Stimulated activated CD4-positive, alpha-beta T cell treated with anti-CD3 and anti-CD28 coated beads, Interleukin-12 subunit alpha, Interleukin-12 subunit beta, amount 100 ng/mL, for 48 hours (primary cell): ENCODE measurements at places on chromosomes 7 and 10.

DNA sequence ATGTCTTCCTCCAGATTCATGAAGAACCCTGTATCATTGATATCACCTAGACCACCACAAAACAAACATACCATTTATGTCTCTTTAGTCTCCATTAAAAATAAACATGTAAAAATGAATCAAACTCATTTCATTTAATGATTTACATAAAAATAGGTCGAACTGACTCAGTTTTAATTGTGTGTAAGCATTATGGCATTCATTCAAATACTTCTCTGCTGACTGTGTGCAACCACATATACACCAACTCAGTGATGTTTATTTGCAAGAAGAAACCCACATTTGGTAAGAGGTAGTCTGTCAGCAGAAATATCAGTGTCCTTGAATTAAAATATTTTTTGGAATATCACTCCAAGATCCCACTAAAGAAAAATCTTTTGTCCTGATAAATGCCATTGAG, 30.5 kb downstream of the ABCB1 start:
- DNase-seq: no peak

GRCh38 chr7:11613292-11613930, 218.6 kb downstream of the THSD7A start:
- no peak for DNase-seq

DNA sequence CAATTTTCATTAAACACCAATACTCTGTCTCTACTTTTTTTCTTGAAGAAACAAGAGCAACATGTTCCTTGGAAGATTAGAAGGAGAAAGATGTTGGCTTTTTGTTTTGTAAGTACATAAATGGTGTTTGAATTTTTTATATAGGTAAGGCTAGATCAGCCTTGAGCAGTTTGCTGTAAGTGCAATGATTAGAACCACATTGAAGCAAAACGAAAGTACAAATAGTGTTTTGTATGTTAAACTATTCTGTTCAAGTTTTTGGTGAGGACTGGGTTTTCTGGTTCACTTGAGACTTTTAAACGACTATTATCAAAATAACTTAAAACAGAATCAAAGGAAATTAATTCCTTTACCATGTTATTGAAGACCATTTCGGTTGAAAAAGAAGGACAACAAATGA, 162.9 kb upstream of the NRP1 start:
- DNase-seq: no peak

- no peak for DNase-seq
These were observed 225.0 kb upstream of the NPY start for GRCh38 chr7:24058953-24059352.

GRCh38 chr10:97034958-97035769, 150.6 kb downstream of the SLIT1 start:
- no peak for DNase-seq

GRCh38 chr7:148620749-148621359, 30.3 kb downstream of the C7orf33 start:
- no peak for DNase-seq

DNA sequence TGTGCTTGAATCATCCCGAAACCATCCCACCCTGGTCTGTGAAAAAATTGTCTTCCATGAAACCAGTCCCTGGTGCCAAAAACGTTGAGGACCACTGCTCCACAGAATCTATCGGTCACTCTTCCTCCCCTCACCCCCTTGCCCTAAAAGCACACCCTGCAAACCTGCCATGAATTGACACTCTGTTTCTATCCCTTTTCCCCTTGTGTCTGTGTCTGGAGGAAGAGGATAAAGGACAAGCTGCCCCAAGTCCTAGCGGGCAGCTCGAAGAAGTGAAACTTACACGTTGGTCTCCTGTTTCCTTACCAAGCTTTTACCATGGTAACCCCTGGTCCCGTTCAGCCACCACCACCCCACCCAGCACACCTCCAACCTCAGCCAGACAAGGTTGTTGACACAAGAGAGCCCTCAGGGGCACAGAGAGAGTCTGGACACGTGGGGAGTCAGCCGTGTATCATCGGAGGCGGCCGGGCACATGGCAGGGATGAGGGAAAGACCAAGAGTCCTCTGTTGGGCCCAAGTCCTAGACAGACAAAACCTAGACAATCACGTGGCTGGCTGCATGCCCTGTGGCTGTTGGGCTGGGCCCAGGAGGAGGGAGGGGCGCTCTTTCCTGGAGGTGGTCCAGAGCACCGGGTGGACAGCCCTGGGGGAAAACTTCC, 784 bp upstream of the SERPINE1 start:
- no peak for DNase-seq

- DNase-seq: no peak
These were observed 52.0 kb downstream of the P4HA1 start for GRCh38 chr10:73044378-73045285.

GRCh38 chr7:71636329-71636728, 504.4 kb downstream of the GALNT17 start:
- DNase-seq: no peak

DNA sequence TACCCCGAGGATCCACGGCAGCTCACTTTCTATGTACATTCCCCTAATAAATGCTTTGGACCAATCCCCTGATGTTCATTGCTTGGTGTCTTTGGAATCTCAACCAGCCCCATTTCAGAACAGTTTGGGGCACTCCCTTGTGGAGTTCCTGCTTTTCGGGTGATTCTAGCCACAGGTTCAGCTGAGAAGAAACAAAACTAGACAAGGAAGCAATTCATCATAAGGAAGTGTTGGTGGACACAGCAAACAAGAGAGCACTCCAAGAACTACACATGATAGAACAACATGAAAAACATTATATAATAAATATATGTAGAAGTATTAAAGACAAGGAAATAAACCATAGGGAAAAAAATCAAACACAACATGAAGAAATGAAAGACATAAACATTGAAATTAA, 6.0 kb upstream of the CCDC136 start:
- no peak for DNase-seq

DNA sequence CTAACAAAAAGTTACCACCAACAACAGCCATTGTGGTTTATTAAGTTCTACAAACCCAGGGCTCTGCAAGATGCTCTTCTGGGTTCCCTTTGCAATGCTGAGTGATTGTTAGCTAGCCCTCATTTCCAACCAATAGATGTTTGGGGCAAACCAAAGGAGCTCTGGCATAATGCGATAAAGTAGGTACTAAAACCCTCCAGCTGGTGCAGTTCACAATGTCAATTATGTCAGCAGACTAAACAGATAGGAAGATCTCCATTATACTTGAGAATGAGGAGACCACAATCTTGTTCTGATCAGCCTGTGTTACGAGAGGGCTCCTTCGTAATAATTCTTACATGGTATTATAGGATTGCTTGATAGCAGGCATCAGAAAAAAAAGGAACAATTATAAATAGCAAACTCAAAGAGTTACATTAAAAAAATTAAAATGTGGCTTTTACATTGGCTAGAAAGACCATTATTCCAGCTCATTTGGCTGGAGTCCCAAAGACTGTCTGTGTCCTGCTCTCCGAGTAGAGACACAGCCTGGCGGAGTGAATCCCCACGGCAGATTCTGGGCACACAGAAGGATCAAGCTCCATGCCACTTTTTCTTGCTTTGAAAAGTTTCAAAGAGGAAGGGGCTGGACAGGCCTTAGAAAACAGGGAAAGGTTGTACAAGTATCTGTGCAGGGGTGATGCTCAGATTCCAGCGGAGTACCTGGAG, 93.8 kb downstream of the ZRANB1 start:
- DNase-seq: no peak

GRCh38 chr7:106610996-106611886, 49.7 kb downstream of the CCDC71L start:
- DNase-seq: no peak

GRCh38 chr10:60992636-60993035, 48.7 kb upstream of the RHOBTB1 start:
- no peak for DNase-seq

DNA sequence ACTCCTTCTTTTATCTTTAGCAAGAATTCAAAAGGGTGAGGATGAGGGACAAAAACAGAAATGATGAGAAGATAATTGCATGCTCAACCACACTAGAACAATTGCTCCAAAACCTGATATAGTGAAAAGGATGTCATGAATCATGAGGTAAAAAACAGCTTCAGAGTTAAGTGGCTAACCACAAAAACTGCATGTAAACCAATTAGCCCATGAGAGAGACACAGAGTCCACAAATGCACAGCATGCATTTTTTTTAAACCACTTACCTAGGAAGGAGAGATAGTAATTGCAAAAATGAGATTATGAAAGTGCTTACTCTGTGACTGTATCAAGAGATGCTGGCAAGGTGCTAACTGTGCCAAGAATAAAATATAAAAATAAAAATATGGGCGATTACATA, 132.9 kb downstream of the MBL2 start:
- no peak for DNase-seq

GRCh38 chr10:91610919-91611318, 22.0 kb downstream of the PPP1R3C start:
- no peak for DNase-seq

DNA sequence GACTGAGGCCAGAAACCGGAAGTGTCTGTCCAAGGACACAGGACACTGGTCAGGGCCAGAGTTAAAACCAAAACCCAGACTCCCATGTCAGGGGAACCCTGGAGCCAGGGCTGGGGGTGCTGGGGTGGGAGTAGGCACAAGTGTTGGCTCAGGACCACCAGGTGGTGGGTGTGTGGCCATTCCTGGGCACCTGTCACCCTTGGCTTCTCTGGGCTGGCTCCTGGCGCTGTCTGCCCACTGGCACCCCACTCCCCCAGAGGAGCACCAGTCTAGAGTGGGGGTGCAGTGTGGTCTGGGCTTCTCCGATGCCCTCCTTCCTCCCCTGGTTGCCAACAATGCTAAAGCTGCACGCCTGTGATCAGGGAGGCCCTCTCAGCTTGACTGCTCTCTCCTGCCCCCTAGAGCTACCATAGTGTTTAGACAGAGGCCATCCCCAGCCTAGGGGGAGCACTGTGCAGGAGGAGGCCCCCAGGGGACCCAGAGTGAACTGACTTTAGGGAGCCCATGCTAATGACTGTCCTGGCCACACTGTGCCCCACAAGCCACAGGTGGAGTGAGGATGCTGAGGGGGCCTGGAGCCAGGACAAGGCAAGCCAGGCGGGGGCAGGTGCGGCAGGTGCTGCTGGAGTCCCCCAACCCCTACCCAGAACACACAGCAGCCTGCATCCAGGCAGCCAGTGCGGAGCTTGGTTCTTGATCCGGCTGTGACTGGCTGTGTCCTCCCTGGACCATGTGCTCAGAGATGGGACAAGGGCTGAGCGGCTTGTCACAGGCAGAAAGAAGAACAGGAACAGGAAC, 11.0 kb downstream of the RASGEF1A start:
- no peak for DNase-seq

DNA sequence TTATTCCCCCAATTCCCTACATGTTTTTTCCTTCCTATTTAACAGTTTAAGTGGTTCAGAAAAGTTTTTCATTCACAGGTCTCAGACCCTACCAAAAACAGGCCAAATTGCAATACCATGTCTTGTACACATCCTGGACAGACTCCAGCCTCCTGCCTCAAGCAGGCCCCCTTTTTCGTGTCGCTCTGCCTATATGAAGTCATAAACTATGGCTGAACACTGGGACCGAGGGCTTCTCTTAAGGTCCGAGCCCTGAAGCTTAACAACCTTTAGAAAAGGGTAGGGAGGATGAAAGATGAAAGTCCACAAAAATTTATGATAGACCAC, 1.4 kb downstream of the FBXW4 start:
- DNase-seq: no peak

GRCh38 chr10:17100586-17100985, 29.0 kb downstream of the CUBN start:
- no peak for DNase-seq

DNA sequence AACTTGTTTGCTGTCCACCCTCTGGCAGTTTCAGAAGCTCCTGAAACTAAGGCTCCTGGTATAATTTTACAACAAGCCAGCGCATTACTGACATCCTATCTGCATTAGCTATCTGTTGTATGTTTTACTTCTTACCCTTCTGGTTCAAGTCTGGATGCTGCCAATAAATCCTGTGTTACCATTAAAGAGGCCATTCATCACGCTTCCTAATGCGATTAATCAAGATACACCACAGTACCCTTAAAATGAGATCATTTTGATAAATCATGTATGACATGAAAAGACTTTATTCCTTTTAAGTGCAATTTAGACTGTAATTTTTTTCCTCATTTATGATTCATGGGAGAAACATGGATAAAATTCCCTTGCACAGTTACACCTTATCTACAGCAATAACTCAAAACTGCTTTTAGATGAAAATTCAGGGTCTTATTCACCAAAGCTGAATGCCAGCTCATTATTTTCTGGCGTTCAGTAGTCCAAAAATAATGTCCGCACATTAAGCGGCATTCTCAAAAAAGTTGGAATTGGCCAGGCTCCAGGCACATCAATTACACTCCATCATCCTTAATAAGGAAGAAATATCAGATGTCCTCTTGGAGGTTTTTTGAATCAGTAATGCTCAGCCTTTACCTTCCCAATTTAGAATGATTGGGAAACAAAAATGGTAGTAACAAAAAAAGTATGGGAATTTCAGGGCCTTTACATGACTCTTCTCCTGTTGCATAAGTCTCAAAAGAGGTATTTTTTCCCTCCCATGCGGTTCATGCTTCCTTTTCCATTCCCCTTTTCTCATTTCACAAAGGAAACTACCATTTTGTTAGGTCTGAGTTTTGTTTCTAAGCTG, 878.5 kb downstream of the LRMDA start:
- no peak for DNase-seq

DNA sequence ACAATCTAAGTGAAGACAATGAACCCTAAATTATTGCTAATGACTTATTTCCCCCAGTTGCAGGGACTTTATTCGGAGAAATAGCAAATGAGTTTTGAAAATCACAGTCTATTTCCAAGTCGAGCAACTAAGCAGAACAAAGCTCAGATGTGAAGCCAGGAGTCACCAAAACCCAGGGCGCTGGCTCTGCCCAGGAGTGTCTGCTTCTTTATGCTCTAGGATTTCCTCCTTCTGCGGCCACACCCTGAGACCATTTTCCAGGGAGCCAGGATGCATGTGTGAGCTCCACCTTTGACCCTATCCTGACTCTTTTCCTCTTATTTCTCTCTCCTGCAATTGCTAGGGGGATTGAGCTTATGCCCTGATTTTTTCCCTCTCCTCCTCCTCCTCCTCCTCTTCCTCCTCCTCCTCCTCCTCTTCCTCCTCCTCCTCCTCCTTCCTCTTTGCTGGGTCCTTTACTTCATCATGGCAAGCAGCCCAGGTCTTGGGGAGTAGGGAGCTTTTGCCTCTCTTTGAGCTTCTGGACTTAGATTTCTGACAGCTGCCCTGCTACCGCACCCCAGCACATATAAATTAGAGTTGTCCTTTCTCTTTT, 234.4 kb downstream of the ARL4A start:
- DNase-seq: no peak

DNA sequence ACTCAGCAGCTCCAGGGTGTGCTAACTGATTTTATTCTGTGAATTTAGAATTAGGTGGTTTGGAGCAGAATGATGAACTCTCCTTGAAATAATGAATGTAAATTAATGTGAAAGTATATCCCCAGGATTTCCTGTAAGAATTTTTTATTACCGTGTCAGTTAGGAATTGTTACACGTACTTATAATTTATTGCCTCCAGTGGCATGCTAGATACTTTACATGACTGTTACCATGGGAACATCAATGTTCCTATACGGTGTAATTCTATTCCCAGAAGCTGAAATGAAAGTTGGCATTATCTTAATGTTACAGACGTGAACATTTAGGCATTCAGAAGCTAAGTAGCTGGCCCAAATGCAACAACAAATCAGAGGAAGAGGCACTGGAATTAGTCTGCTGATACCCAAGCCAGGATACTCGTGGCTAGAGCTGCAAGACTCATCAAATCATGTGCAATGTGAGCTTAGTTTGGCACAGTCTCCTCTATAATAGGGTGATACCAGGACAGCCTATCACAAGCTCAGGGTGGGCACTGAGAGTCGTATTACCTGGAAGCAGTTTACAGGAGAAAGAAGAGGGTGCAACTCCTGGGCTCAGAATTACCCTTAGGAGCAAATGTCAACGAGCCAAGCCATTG, 30.0 kb upstream of the PRKAR2B start:
- DNase-seq: no peak
